ENCODE measurements at places on chromosomes 11 and 22. TPM values are rescaled to one million over a fixed set of nuclear protein-coding genes. Genes with fewer than 3 reads are reported as not detected.

Gene SCGB1A1
- total RNA-seq: not detected

Gene PGA3
- total RNA-seq: not detected

Gene PDE3B
- total RNA-seq: 2.4 TPM

Gene RAB38
- total RNA-seq: 1.0 TPM

Gene PATZ1
- total RNA-seq: 22.0 TPM

Gene OVOL1
- total RNA-seq: not detected

Gene DTX4
- 4.1 TPM for total RNA-seq

Gene C1QTNF4
- total RNA-seq: not detected

Gene SPA17
- 15.7 TPM for total RNA-seq

Gene STK33
- total RNA-seq: 4.0 TPM

Gene GRM5
- total RNA-seq: not detected

Gene NFAM1
- 0.02 TPM for total RNA-seq

Gene UPK3A
- not detected for total RNA-seq

Gene TBX10
- not detected for total RNA-seq

Gene PATE2
- not detected for total RNA-seq

Gene MPST
- total RNA-seq: 64.6 TPM

Gene SLC22A6
- total RNA-seq: not detected

Gene GAS2
- 0.95 TPM for total RNA-seq

Gene SLC5A12
- not detected for total RNA-seq

Gene NLRP10
- total RNA-seq: not detected

Gene CNGA4
- total RNA-seq: not detected

Gene PNPLA5
- total RNA-seq: not detected

Gene DRD2
- total RNA-seq: not detected

Gene SPON1
- total RNA-seq: not detected

Gene LDHAL6A
- not detected for total RNA-seq

Gene ZBTB44
- 8.9 TPM for total RNA-seq

Gene RFPL1
- total RNA-seq: not detected

Gene TENM4
- 0.14 TPM for total RNA-seq

Gene FOXRED2
- total RNA-seq: 14.2 TPM

Gene ANO1
- total RNA-seq: 1.4 TPM

Gene OR4D5
- not detected for total RNA-seq

Gene SLC25A17
- 20.8 TPM for total RNA-seq

Gene NXPE4
- total RNA-seq: not detected

Gene NEU3
- total RNA-seq: 3.7 TPM

Gene HEPN1
- not detected for total RNA-seq

Gene MPZL2
- 0.20 TPM for total RNA-seq

Gene PTPMT1
- 72.6 TPM for total RNA-seq

Gene LMNTD2
- total RNA-seq: 2.3 TPM

Gene EFEMP2
- total RNA-seq: 1.4 TPM

Gene VSIG10L2
- not detected for total RNA-seq

Gene IFITM10
- total RNA-seq: 1.6 TPM

Gene ART1
- total RNA-seq: not detected

Gene JAML
- not detected for total RNA-seq

Gene CDC42EP1
- total RNA-seq: 37.2 TPM

Gene UBQLN3
- not detected for total RNA-seq

Gene DEPDC7
- 9.1 TPM for total RNA-seq

Gene OR51B5
- total RNA-seq: 0.47 TPM

Data from A549 treated with ZK216348 at 1 μM for 4 hours (cell line).